Left renal pelvis (tissue), 4 donors: ENCODE measurements at places on chromosomes 3 and 15. TPM values are rescaled to one million over a fixed set of nuclear protein-coding genes. Genes with fewer than 3 reads are reported as not detected.

DNA sequence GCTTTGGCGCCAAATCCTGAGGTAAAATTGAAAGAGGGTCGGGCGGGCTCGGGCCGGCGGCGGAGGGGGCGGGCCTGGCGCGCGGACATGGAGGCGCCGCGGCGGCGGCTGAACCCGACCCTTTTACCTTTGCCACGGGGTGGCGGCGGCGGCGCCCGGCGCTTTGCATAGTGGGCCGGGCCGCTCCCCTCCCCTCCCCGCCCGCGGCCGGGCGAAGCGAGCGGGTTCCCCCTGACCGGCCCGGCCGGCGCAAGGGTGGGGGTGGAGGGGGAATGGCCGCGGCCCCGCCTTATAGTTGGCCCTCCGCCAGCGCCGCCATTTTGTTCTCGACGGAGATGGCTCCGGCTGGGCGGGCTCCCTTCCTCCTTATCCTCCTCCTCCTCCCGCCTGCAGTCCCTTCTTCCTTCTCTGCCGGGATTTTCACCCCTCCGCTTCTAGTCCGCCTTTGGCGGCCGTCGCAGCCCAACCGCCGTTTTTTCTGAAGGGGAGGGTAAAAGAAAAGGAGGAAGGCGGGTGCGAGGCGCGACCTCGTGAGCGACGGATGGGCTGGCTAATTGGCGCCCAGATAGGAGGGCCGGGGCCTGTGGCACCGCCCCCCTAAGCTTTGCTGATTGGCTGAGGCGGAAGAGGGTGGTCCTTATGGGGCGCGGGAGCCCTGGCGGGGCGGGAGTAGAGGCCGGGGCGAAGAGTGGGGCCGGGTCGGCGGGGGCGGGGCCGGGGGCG lies 664 bp downstream of the NR2C2 start:
- DNase-seq, result peak; percentile 95

- DNase-seq, result no peak
These were observed 102.4 kb downstream of the LRIG1 start for GRCh38 chr3:66398228-66399025.

Gene ZNF385D
- 13.0 TPM for polyA plus RNA-seq

- DNase-seq, result no peak
These were observed 10.4 kb downstream of the PEAK1 start for GRCh38 chr15:77409259-77410156.
